ENCODE measurements at places on chromosomes 4 and X. TPM values are rescaled to one million over a fixed set of nuclear protein-coding genes. Genes with fewer than 3 reads are reported as not detected.
A peak's percentile ranks its signal among the peaks of the same experiment; 100 is the strongest.

DNA sequence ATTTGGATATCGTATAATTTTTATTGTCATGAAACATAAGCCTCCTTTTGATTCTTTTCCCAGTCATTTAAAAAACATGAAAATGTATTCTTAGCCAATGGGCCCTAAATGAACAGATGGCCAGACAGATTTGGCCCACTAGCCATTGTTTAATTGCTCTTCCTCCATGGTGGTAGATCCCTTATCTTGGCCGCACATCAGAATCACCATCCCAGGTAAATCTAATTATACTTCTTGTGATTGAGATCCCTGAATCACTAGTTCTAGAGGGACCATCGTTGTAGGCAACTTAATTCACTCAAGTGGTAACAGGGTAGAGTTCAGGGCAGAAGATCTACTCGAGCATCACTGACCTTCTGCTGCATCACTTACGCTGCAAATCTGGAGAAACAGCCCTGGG lies 24.1 kb upstream of the VCX3A start:
- no peaks in the 10 kb centered on the region for H3K36me3 ChIP-seq
- H3K4me3 ChIP-seq = no peak overlapping the region
- H3K4me1 ChIP-seq = no peaks in the 10 kb centered on the region
- no peak for DNase-seq
- H3K27me3 ChIP-seq = no peaks in the 10 kb centered on the region

DNA sequence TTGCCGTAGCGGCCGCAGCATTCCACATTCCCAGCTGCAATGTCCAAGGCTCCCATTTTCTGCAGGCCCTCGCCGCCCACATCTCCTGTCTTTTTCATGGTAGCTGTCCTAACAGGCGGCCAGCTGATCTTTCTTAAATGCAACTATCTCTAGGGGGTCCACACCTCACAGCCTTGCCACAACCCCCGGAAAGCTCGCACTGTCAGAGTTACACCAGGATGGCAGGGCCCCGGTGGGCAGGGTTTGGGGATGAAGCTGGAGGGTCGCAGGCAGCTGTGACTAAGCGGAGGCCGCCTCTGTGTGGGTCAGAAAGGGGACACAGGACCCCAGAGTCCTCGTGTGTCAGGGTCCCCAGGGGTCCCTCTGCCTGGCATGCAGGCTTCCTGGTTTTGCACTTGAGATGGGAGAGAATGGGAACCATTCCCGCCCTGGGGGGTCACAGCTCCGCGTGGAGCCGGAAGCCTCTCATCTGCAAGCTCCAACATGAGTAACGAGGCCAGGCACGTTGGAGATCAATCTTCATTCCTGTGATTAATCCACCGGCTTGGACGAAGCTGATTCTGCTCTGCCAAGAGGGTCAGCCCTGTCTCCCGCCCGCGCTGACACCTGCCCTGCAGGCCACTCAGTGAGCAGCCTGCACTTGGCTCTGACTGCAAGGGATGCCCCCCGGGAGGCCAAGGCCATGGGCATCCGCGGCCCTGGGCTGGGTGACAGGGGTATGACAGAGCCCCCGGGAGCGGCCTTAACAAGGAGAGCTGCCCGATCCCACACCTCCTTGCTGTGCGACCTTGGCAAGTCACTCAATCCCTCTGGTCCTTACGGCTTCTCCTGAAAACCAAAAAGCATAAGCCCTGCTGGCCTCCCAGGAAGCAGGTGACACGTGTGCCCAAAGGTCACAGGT lies 97.9 kb downstream of the ADRA2C start:
- H3K27me3 ChIP-seq = no peaks in the 10 kb centered on the region
- DNase-seq = no peak
- no peaks in the 10 kb centered on the region for H3K36me3 ChIP-seq

The PRR32 gene
- total RNA-seq = not detected

GRCh38 chrX:150831863-150832262 lies 66.6 kb downstream of the CD99L2 start:
- DNase-seq = no peak
- H3K27ac ChIP-seq = no peak overlapping the region
- no peaks in the 10 kb centered on the region for H3K4me1 ChIP-seq
- peaks cover 9% of the 10 kb centered on the region for H3K36me3 ChIP-seq
- H3K27me3 ChIP-seq = no peaks in the 10 kb centered on the region
- H3K4me3 ChIP-seq = no peak overlapping the region

DNA sequence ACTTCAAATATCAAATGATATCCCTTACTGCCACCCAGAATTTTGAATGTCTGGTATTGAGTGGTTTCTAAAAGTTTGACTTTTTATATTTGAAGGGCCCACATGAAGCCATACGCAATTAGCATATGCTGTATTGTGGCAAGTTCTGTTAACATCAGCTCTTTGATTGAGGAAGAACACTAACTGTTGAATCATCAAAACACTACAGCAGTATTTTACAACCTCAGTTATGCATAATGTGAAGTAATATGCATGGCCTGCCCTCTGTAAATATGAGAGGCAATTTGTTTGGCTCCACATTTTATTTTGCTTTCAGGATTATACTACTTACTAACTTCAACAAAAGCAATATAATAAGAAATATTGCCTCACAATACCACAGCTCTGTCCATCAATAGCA lies 62.2 kb upstream of the DMD start:
- no peaks in the 10 kb centered on the region for H3K4me1 ChIP-seq
- H3K27ac ChIP-seq = no peak overlapping the region
- no peak overlapping the region for H3K4me3 ChIP-seq
- no peaks in the 10 kb centered on the region for H3K36me3 ChIP-seq
- no peak for DNase-seq

DNA sequence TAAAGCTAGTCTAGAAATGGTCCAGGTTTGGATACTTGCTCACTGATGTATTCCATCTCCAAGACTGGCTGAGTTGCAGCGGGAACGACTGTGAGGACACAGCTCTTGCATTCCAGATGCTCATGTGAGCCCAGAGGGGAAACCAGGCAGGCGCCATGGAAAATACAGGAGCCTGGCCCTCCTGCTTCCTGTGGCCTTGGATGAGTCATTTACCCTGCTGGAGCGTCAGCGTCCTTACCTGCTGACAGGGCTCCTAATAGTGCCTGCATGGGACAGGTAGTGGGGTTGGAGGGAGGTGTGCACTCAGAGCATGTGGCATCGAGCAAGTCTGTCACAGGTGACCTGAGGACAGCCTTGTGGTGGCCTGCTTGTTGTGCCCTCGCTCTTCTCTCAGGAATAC lies 69.4 kb downstream of the NSG1 start:
- no peaks in the 10 kb centered on the region for H3K27me3 ChIP-seq
- no peak overlapping the region for H3K4me3 ChIP-seq
- H3K4me1 ChIP-seq = peaks cover 8% of the 10 kb centered on the region
- H3K27ac ChIP-seq = no peak overlapping the region

The SGCB gene
- 18.2 TPM for total RNA-seq

DNA sequence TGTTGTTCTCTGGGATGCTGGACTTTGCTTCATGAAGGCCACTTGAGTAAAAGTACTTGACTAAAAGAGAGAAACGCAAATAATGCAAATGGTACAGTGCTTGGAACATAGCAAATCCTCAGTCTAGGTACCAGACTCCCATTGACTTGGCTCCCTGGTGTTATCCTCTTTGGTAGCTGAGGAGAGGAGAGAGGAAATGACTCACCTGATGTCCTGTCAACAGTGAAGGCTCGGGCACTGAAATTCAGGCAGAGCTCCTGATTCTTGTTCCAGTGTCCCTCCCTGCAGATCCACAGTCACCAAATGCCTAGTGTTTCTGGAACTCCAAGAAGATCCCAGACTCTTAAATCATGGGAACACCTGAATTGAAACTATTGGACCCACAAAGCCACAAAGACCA lies 22.5 kb upstream of the TCEAL4 start:
- H3K36me3 ChIP-seq = no peaks in the 10 kb centered on the region
- H3K27ac ChIP-seq = no peak overlapping the region

- no peaks in the 10 kb centered on the region for H3K36me3 ChIP-seq
- DNase-seq = no peak
- no peaks in the 10 kb centered on the region for H3K4me1 ChIP-seq
Measured at GRCh38 chr4:159950707-159951106, 847.8 kb downstream of the RAPGEF2 start.

GRCh38 chr4:151807220-151807619 lies 46.4 kb upstream of the GATB start:
- H3K27ac ChIP-seq = no peak overlapping the region
- DNase-seq = no peak
- H3K36me3 ChIP-seq = no peaks in the 10 kb centered on the region
- H3K4me1 ChIP-seq = no peaks in the 10 kb centered on the region
- H3K4me3 ChIP-seq = no peak overlapping the region
- H3K27me3 ChIP-seq = no peaks in the 10 kb centered on the region

The SOD3 gene
- total RNA-seq = not detected

The ARMCX1 gene
- 3.3 TPM for total RNA-seq

DNA sequence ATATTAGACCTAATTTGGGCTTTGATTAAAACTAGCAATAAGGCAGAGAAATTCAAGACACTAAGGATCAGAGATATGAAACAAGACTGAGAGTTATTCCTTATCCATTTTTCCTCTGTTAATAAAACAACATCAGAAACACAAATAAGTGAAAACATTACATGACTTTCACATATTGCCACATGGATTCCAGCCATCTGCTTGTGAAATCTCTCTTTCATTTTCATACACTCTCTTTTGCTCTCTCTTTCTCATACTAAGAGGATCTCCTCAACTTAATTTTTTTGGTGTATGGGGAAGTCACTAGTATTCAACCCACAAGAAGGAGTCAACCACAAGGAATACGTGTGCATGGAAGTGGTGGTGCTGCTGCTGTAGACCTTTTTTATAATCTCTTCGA lies 183.0 kb downstream of the LDB2 start:
- H3K27ac ChIP-seq = no peak overlapping the region
- peaks cover 7% of the 10 kb centered on the region for H3K27me3 ChIP-seq
- no peak for DNase-seq
- H3K4me3 ChIP-seq = no peak overlapping the region
- H3K36me3 ChIP-seq = no peaks in the 10 kb centered on the region

- H3K4me1 ChIP-seq = peaks cover 32% of the 10 kb centered on the region
- no peaks in the 10 kb centered on the region for H3K27me3 ChIP-seq
- H3K4me3 ChIP-seq = peak within 1 kb of the TSS; percentile 98
- peak within 1 kb of the TSS; percentile 92 for H3K27ac ChIP-seq
- DNase-seq = peak; percentile 97
Measured at GRCh38 chr4:107719922-107720722, at the start of gene PAPSS1. Gene PAPSS1 (minus strand): TSS chr4:107720234. CDS start chr4:107720179, 55 bp downstream.

DNA sequence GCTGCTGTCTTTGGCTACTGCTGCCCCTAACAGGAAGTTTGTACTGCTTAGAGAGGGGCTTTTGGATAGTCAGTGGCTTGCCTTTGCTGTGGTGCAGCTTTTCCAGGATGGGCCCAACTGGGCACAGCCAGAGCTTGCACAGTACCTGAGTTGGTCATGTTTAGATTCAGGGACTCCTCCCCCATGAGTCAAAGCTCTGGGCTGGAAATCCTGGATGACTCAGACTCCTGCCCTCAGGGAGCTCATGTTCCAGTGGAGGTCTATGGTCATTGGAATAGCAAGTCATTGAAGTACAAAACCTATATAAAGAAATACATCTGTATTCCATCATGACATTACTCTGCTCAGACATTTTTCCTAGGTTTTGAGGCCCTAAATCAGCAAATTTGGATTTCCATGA lies 66.7 kb upstream of the PJA1 start:
- H3K27me3 ChIP-seq = peaks cover 31% of the 10 kb centered on the region
- no peak overlapping the region for H3K27ac ChIP-seq
- DNase-seq = no peak

DNA sequence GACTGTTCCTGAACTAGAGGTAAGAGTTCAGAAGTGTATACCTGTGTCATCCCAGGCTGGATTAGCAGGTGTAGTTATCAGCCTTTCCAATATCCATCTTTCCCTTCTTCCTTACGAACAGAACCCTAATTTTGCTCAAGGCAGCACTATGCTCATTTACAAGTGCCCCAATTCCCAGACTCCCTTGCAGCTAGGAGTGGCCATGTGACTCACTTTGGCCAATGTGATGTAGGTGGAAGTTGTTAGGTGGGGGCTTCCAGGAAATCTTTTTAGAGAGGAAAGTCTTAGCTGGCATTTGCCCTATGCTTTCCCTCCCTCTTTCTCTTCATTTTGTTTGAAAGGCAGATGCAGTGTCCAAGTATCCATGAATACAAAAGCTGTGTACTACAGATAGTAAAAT lies 34.8 kb downstream of the HOPX start:
- peaks cover 63% of the 10 kb centered on the region for H3K4me1 ChIP-seq
- H3K36me3 ChIP-seq = peaks cover 34% of the 10 kb centered on the region
- H3K27me3 ChIP-seq = no peaks in the 10 kb centered on the region
- H3K27ac ChIP-seq = no peak overlapping the region

The CNGA1 gene
- not detected for total RNA-seq

GRCh38 chr4:184099535-184099966 lies 118.1 kb downstream of the ENPP6 start:
- H3K4me3 ChIP-seq = no peak overlapping the region
- peaks cover 6% of the 10 kb centered on the region for H3K4me1 ChIP-seq
- H3K27ac ChIP-seq = no peak overlapping the region
- H3K27me3 ChIP-seq = peaks cover 9% of the 10 kb centered on the region

- H3K27me3 ChIP-seq = no peaks in the 10 kb centered on the region
- no peak overlapping the region for H3K27ac ChIP-seq
- H3K4me1 ChIP-seq = peaks cover 6% of the 10 kb centered on the region
- H3K36me3 ChIP-seq = no peaks in the 10 kb centered on the region
- DNase-seq = no peak
Measured at GRCh38 chr4:155789391-155789790, 30.6 kb downstream of the GUCY1B1 start.

DNA sequence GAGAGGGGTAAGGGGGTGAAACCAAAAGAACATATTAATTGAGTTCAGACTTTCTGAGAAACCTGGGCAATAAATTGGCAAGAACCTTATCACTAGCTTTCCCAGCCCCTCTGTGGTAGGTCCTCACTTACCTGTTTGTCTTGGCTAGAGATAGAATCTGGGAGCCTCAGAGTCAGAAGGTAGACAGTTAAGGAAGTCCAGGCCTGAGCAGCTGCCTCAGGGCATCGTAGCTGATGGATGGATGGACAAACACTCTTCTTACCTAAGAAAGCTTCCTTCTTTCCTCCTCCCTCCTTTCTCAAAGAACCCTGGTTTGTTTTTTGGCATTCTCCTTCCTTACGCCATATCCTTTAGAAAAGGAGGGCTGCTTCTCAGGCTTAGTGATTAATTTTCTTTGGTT lies 24.4 kb downstream of the FRAS1 start:
- H3K27me3 ChIP-seq = peaks cover 19% of the 10 kb centered on the region
- no peak for DNase-seq
- no peaks in the 10 kb centered on the region for H3K4me1 ChIP-seq
- no peak overlapping the region for H3K27ac ChIP-seq

The BRS3 gene
- not detected for total RNA-seq

DNA sequence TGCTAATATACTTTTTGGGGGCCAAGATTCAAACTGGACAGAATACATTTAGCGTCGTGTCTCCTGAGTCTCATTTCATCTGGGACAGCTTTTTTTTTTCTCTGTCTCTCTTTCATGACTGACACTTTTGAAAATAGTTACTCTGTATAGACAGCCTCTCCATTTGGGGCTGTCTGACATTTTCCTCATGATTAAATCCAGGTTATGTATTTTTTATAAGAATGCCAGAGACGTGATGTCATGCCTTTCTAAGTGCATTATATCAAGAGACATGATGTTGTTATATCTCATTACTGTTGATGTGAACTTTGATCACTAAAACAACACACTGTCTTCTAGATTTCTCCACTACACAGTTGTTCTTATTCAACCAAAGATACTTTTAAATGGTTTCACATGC lies 199.0 kb downstream of the BANK1 start:
- no peaks in the 10 kb centered on the region for H3K36me3 ChIP-seq
- no peak for DNase-seq
- H3K4me1 ChIP-seq = no peaks in the 10 kb centered on the region
- H3K27me3 ChIP-seq = no peaks in the 10 kb centered on the region
- no peak overlapping the region for H3K4me3 ChIP-seq
